Activated T-helper 2 cell treated with anti-CD3 and anti-CD28 coated beads, Interferon-gamma antibody, Interleukin-2, Interleukin-4, amounts not matched to agents 10 μg/mL and 5 μg/mL and 100 μg/mL, durations not matched to agents 14 hours and 24 hours and 36 hours (primary cell): ENCODE measurements at places on chromosomes 6 and 20.

GRCh38 chr20:5836569-5836968 lies 86.4 kb downstream of the SHLD1 start:
- DNase-seq, result no peak

GRCh38 chr6:56804996-56805395 lies 149.9 kb upstream of the BEND6 start:
- DNase-seq, result no peak

DNA sequence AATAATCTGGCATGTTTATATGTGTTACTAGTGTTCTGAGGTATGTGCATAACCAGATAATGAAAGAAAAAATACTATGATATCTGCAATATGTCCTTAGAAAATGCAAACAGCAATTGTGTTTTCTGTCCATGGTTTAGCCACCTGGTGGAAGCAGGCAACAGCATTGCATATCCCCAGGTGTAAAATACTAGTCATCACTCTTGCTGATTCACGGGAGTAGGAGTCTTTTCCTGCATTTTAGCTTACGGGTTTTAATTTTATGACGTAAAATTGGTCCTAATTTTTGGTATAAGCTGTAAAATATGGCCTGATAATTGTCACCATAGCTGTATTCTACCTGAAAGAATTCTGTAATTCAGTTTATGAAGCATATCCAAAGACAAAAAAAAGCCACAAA lies 2.5 kb downstream of the RNF182 start:
- no peak for DNase-seq

DNA sequence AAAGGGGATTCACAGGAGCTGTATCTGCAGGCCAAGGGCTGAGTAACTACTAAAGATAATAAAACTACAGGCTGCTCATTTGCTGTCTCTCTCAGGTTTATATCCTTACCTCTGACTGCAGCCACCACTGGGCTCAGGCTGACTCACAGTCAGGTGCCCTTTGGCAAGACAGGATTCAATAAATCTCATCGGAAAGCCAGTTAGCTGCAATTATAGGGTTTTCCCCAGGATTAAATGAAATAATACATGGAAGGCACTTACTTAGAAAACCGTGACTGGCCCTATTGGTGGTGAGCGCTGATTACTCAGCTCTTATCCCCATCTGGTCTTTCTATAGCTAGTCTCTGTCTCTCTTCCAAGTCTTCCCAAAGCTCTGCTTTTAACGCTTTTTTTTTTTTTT lies 26.4 kb downstream of the RMND1 start:
- no peak for DNase-seq

- no peak for DNase-seq
These were observed 1.1 kb downstream of the CDC25B start for GRCh38 chr20:3797226-3797545.

GRCh38 chr20:1241456-1241855 lies 15.6 kb downstream of the RAD21L1 start:
- DNase-seq, result no peak

DNA sequence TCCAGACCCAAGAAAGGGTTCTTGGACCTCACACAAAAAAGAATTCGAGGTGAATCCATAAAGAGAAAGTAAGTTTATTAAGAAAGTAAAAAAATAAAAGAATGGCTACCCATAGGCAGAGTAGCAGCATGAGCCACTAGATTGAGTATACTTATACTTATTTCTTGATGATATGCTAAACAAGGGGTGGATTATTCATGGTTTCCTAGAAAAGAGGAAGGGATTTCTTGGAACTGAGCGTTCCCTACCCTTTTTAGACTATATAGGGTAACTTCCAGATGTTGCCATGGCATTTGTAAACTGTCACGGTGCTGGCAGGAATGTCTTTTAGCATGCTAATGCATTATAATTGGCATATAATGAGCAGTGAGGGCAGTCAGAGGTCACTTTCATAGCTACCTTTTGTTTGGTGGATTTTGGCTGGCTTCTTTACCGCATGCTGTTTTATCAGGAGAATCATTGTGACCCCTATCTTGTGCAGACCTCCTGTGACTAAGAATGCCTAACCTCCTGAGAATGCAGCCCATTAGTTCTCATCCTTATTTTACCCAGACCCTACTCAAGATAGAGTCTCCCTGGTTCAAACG lies 44.3 kb downstream of the TENT5A start:
- no peak for DNase-seq

- DNase-seq, result no peak
These were observed 14.7 kb downstream of the FKBP1A start for GRCh38 chr20:1377984-1378734.

GRCh38 chr6:14276071-14276470 lies 158.5 kb downstream of the CD83 start:
- no peak for DNase-seq

GRCh38 chr6:160190973-160191372 lies 67.6 kb downstream of the SLC22A2 start:
- DNase-seq, result no peak

DNA sequence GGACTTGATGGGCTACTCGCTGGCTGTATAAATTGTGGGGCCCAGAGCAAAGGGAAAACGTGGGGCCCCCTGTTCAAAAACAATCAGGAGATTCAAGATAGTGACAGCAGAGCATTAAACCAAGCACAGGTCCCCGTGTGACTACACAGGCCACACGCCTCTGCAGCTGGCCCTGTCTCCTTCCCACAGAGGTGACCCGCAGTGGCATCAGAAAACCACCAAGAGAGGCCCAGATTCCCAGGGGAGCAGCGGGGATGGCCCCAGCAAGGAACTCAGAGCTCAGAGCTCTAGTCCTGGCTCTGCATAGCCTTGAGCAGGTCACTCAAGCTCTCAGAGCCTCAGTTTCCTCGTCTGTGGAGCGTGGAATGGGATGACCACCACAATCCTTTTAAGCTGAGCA lies 57.6 kb downstream of the CPNE5 start:
- no peak for DNase-seq

DNA sequence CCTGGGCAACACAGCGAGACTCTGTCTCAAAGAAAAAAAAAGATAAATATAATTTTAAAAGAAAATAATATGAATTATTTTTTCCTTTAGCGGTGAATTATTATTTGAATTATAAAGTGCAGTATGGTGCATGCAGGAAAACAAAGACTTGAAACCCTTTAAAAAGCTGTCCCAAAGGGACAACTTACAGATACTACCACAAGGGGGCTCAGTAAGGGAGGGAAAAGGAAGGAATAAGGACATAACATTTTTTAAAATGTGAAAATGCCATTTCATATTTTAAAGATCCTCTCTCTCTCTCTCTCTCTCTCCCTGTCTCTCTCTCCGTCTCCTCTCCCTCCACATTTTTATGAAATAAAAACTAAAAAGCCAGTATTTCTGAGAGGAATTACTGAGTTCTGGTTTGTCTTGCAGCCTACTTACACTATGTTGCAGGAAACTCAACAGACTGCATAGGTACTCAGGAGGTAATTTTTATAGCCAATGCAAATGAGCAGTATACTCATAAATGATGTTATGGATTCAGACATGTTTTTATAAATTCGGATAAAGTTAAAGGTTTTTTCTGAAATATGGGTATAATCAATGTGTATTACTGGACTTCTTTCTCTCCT lies 455.0 kb upstream of the GJE1 start:
- no peak for DNase-seq

DNA sequence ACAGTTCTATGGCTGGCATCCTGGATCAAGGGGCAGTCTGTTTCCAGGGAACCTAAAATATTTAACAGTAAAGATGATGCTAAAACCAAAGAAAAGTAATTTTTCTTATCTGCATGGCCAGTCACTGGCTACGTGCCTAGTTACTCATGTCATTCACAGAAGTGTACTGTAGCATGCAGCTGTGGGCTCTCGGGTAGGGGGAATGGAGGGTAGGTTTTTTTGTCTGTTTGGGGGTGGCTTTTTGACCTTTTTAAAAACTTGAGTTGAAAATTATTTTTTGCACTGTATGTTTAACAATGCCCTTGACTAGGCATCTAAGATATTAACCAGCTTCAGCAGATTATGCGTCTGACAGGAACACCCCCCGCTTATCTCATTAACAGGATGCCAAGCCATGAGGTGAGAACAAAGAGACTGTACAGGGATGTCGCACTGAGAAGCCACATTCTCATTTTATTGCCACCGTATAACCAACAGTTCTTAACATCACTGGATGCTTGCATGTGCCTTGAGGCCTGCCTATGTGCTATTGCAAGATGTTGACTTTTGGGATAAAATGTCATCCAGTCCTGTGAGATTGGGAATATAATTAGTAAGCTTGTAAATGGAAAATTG lies 30.3 kb upstream of the MAPK13 start:
- DNase-seq, result no peak

GRCh38 chr6:170423030-170423429 lies 116.5 kb downstream of the FAM120B start:
- DNase-seq, result no peak

GRCh38 chr20:48556956-48557355 lies 270.8 kb downstream of the PREX1 start:
- DNase-seq, result no peak

- no peak for DNase-seq
These were observed 20.6 kb downstream of the CNBD2 start for GRCh38 chr20:35988910-35989463.

GRCh38 chr20:24277196-24277595 lies 192.2 kb upstream of the SYNDIG1 start:
- DNase-seq, result no peak

GRCh38 chr20:14951707-14952418 lies 614.5 kb upstream of the FLRT3 start:
- no peak for DNase-seq

GRCh38 chr6:116035616-116036015 lies 25.1 kb downstream of the FRK start:
- no peak for DNase-seq

DNA sequence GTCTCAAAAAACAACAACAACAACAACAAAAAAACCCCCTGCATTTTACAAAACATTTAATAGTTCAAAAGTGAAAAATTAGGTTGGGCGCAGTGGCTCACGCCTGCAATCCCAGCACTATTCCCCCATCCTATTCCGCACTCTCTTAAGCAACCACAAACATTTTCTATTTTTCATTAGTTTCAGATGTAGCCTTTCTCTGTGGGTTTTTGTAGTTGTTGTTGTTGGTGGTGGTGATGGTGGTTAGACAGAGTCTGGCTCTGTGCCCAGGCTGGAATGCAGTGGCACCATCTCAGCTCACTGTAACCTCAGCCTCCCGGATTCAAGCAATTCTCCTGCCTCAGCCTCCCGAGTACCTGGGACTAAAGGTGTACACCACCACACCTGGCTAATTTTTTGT lies 6.4 kb upstream of the GMNN start:
- no peak for DNase-seq

- DNase-seq, result no peak
These were observed 42.1 kb upstream of the MYL9 start for GRCh38 chr20:36499211-36499610.

- no peak for DNase-seq
These were observed 14.6 kb upstream of the TP53TG5 start for GRCh38 chr20:45392733-45393132.

DNA sequence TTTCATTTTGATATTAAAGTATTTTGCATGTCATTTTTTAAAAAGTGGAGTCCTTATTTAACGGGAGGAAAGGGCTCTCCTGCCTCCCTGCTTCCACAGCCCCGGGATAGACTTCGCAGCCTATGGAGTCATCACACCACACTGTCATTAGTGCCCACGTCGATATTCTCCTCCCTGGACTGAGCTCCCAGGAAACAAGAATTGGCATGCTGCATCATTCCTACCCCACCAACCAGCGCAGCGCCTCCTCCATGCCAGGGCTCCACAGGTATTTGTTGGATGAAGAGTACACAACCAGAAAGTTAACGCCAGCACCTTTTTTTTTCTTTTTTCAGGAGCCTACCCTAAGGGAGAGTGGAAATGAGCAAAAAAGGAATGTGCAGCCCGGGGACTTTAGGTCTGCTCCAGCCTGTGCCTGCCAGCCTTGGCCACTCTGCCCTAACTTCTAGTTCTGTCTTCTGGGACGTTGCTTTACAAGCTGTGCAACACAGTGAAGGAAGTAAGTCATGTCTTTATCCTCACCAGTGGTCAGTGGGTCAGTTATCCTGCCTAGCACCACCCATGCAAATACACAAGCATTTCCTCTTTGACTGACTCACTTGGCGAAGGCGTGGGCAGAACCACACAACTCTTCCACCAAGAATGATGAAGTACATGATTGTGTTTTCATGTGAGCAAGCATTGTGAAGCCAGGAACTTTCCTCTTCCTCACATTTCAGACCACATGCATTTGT lies 180.7 kb upstream of the UST start:
- DNase-seq, result no peak

- DNase-seq, result no peak
These were observed 146.6 kb downstream of the ZFAND3 start for GRCh38 chr6:37965964-37966676.

DNA sequence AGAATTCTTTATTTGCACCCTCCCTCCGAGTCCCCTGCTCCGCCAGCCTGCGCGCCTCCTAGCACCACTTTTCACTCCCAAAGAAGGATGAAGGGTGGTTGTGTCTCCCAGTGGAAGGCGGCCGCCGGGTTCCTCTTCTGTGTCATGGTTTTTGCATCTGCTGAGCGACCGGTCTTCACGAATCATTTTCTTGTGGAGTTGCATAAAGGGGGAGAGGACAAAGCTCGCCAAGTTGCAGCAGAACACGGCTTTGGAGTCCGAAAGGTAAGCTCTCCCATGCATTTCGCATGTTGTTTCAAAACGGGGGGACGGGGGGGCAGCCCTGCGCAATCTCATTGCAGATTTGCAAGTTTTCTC lies 357 bp downstream of the PCSK2 start:
- DNase-seq, result no peak

GRCh38 chr6:2875359-2876191 lies 27.5 kb downstream of the SERPINB9 start:
- no peak for DNase-seq

- DNase-seq, result no peak
These were observed 145.7 kb upstream of the RREB1 start for GRCh38 chr6:6962086-6962485.

DNA sequence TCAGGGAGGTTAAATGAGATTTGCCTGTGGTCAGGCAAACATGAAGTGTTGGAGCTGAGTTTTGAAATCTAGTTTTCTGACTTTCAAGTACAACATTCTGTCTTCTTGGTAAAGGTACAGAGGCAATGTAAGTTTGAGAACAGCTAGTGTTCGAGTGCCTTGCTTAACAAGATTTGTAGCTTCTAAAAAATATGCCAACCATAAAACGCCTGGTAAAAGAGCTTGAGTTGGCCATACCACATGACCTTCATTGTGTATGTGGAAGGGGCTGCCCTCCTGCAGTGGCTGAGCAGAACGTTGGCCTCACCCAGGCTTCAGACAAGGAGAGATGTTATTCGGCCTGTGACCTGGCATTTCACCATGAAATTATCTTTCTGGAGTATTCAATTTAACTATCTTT lies 86.5 kb downstream of the MAP7 start:
- no peak for DNase-seq

DNA sequence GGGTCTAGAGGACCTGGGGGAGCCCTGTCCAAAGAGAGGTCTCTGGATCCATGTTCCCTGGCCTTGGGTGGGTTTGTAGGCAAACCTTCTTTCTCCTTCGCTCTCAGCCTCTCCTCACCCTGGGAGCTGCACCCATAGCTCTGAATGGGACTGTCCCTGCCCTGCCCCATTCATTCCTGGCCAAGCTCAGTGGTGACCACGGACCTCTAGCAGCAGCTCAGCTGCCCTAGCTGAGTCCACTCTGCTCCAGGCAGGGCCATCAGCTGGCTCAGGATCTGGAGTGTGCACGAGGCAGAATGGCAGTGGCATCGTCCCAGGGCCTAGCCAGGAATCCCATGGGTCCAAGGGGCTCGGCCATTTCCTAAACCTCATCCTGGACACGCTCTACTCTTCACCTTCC lies 5.3 kb downstream of the ULBP3 start:
- DNase-seq, result no peak

GRCh38 chr20:63699466-63700198 lies 3.2 kb downstream of the TNFRSF6B start:
- DNase-seq, result no peak

GRCh38 chr6:14095437-14095836 lies 22.1 kb upstream of the CD83 start:
- no peak for DNase-seq
